ENCODE measurements at places on chromosomes 1 and 21.

GRCh38 chr1:168127503-168127902 is 9.2 kb downstream of the GPR161 start:
- no peak for DNase-seq

GRCh38 chr1:223203034-223203408 is 60.0 kb upstream of the TLR5 start:
- no peak for DNase-seq

- no peak for DNase-seq
Observed at GRCh38 chr1:159581422-159581821, 6.2 kb upstream of the APCS start.

DNA sequence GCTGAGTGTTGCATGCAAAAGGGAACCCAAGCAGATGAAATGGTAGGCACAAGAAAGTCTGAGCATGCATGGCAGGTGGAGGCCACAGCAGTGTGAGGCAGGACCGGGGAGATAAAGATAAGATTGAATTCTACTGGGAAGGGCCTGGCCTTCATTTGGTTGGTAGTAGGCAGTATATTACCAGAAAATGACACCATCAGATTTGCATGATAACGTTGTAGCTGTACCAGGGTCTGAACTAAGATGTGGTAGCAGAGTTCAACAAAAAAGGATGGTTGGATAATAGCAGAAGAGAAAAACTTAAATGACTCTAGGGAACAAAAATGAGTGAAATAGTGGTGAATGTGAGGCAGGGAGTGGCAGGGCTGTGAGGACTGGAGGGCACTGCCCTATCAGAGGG is 75.6 kb upstream of the DNAJC6 start:
- DNase-seq: no peak

DNA sequence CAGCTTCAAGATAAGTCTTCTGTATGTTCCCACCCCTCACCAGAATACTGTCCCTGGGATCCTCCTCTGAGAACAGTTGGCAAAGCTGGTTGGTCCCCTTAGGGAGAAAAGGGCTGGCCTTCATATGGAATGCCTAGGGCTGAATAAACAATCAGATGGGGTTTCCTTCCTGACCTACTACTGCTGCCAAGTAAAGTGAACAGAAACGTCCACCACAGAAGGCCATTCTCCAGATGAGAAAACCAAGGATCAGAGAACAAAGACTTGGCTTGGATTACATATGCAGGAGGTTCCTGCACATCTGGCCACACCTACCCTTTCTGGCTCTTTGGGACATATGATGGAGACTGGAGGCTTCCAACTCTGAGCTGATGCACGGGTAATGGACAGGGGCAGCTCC is 194.5 kb downstream of the HIVEP3 start:
- no peak for DNase-seq

GRCh38 chr1:186498071-186498470 is 37.2 kb upstream of the PDC start:
- no peak for DNase-seq
